ENCODE measurements at places on chromosomes 2 and 18. TPM values are rescaled to one million over a fixed set of nuclear protein-coding genes. Genes with fewer than 3 reads are reported as not detected.
A peak's percentile ranks its signal among the peaks of the same experiment; 100 is the strongest.

GRCh38 chr2:1708476-1709334, 35.6 kb downstream of the PXDN start:
- peaks cover 18% of the 10 kb centered on the region for H3K4me1 ChIP-seq
- H3K27ac ChIP-seq = peak overlapping the region; percentile 71
- H3K36me3 ChIP-seq = no peaks in the 10 kb centered on the region
- H3K27me3 ChIP-seq = no peaks in the 10 kb centered on the region

DNA sequence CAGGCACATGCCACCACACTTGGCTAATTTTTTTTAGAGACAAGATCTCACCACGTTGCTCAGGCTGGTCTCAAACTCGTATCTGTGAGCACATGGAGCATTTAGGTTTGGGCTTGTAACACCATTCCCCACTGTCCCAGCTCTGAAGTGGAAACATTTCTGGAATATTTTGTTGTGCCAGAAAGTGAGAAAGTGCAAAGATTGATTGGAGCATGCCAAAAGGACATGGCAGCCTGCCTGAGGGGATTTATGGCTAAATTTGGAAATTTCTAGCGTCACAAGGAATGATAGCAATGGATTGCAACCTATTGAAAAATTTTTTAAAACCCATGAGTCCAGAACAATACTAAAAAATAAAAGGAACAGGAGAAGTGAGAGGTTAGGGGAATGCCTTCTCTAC, 136.8 kb downstream of the ESCO1 start:
- no peak for DNase-seq
- no peak overlapping the region for H3K27ac ChIP-seq
- no peak overlapping the region for H3K4me3 ChIP-seq
- H3K36me3 ChIP-seq = no peaks in the 10 kb centered on the region

GRCh38 chr18:75249672-75250470, 39.3 kb downstream of the TSHZ1 start:
- H3K4me3 ChIP-seq = no peak overlapping the region
- no peaks in the 10 kb centered on the region for H3K27me3 ChIP-seq
- H3K4me1 ChIP-seq = peaks cover 30% of the 10 kb centered on the region
- no peaks in the 10 kb centered on the region for H3K36me3 ChIP-seq
- DNase-seq = no peak
- no peak overlapping the region for H3K27ac ChIP-seq

The RFTN2 gene
- 9.9 TPM for total RNA-seq

The FSHR gene
- not detected for total RNA-seq

The KYNU gene
- not detected for total RNA-seq

DNA sequence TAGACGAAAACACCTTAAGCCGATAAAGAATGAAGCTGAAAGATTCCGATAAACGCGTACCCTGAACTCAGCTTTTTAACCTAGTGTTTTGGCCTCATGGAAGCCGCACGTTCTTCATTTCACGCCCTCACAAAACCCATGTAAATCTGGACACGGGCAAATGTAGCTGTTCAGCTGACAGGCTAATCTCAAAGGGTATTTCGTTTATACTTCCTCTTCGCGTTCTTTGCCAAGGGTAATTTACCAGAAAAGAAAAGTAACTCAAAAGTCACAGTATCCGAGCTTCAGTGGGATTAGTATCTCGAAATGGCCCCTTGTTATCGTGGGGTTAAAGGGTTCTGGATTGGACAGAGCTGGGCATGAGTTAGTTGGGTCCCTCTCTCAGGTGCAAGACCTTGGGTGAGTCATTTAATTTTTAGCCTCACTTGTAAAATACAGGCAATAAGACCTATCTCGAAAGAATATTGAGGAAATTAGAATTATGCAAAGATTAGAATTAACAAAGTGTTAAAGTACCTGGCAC, 22.0 kb upstream of the STPG4 start:
- H3K4me3 ChIP-seq = peak overlapping the region; percentile 92
- H3K27me3 ChIP-seq = no peaks in the 10 kb centered on the region
- no peak for DNase-seq
- H3K36me3 ChIP-seq = no peaks in the 10 kb centered on the region

- no peak overlapping the region for H3K27ac ChIP-seq
- H3K36me3 ChIP-seq = no peaks in the 10 kb centered on the region
- no peak for DNase-seq
- H3K4me1 ChIP-seq = no peaks in the 10 kb centered on the region
These were observed 1552.9 kb upstream of the SLC39A10 start for GRCh38 chr2:194103941-194104659.

DNA sequence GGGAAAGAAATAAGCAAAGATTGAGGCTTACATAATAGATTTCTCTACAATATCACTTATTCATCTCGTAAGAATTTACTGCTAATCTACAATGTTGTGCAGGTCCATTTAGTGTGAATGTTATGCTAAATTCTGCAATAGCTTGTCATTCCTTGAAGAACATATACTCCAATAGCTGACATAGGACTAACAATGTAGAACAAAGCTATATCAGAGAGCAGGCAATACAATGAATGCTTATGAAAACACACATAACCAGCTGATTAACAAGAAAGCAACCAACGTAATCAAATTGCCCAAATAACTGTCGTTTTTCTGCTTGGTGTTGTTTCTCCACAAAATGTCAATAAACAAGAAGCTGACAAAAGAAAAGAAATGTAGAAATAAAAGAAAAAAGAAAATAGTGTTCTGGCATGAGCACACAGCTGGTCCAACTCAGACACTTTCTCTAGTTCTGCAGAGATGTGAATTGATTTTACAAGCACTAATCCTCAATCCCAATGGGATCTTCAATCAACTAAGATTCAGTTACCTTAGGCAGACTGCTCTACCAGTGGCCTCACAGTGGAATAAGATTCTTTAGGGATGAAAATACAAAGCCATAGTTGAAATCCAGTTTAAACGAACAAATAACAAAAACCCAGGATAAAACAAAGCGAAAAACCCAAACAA, 1024.7 kb upstream of the PIK3C3 start:
- H3K4me3 ChIP-seq = no peak overlapping the region
- no peaks in the 10 kb centered on the region for H3K36me3 ChIP-seq
- H3K4me1 ChIP-seq = no peaks in the 10 kb centered on the region
- no peaks in the 10 kb centered on the region for H3K27me3 ChIP-seq
- H3K27ac ChIP-seq = no peak overlapping the region

GRCh38 chr2:120989512-120990441, 254.1 kb downstream of the GLI2 start:
- DNase-seq = no peak
- no peaks in the 10 kb centered on the region for H3K27me3 ChIP-seq
- no peak overlapping the region for H3K4me3 ChIP-seq

- H3K4me1 ChIP-seq = peaks cover 15% of the 10 kb centered on the region
- H3K36me3 ChIP-seq = peaks cover 1% of the 10 kb centered on the region
- H3K27ac ChIP-seq = peak overlapping the region; percentile 63
- no peaks in the 10 kb centered on the region for H3K27me3 ChIP-seq
These were observed 757 bp downstream of the HDHD2 start for GRCh38 chr18:47149457-47150028.

GRCh38 chr2:186349508-186349907, 136.6 kb upstream of the ZC3H15 start:
- no peaks in the 10 kb centered on the region for H3K36me3 ChIP-seq
- H3K27me3 ChIP-seq = no peaks in the 10 kb centered on the region
- DNase-seq = peak; percentile 91
- H3K27ac ChIP-seq = no peak overlapping the region

DNA sequence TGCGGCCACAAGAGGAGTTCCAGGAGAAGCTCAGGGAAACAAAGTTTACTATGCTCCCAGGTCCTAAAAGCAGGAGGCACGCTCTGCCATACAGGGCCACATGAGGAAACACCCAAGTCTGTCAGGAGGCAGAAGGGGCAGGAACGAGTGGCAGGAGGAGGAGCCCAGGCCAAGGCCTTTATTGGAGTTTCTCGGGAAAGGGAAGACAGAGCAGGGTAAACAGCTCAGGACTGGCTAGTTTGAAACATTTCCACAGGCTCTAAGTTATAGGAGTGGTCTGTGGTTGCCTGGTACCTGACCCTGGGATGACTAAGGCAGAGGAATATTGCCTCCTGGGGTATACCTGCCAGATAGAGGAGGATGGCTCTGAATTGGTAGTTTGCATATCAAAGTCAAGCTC, 3.7 kb upstream of the ZNF638 start:
- H3K27ac ChIP-seq = no peak overlapping the region
- no peaks in the 10 kb centered on the region for H3K36me3 ChIP-seq
- DNase-seq = no peak
- no peaks in the 10 kb centered on the region for H3K27me3 ChIP-seq

The RIT2 gene
- not detected for total RNA-seq

The MATN3 gene
- 3.4 TPM for total RNA-seq

DNA sequence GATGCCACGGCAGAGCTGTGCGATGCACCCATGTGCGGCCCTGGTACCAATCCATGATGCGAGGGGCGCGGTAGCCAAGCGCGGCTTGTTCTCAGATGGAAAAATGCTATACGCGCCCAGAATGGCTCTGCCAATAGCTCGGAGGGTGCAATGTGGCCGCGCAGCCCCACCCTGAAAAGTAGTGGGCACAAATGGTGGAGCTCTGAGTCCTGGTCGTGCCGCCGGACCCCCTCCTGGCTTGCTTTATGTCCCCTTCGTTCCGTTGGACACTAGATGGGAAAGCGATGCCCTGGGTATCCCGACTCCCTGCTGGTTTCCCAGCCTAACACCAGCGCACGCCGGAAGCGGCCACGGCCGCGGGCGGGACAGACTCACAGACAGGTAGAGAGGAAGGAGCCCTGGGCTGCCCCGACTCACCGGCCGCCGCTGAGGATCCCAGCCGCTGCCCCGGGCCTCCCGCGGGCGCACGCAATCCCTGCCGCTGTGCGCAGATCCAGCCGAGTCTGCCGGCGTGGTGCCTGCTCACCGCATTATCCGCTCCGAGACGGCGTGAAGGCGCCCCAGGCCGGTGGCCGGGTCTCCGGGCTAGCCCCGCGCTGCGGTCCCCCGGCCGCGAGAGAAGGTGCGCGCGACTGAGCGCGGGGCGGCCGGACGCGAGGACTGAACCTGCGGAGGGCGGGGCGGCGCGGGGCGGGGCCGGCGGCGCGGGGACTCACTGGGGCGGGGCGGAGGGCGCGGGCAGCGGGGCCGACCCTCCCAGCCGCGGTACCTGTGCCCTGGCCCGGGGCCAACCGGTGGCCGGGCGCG, at the start of gene CDC42EP3:
Gene CDC42EP3, minus strand, starts transcription at position 634 of the 807 bp plus-strand sequence. CDS start 25,055 bp downstream, outside the sequence.
- H3K36me3 ChIP-seq = peaks cover 2% of the 10 kb centered on the region
- H3K4me1 ChIP-seq = peaks cover 47% of the 10 kb centered on the region
- H3K4me3 ChIP-seq = peak within 1 kb of the TSS; percentile 89
- H3K27me3 ChIP-seq = no peaks in the 10 kb centered on the region

GRCh38 chr2:230203110-230203676, 16.6 kb downstream of the SP110 start:
- no peaks in the 10 kb centered on the region for H3K4me1 ChIP-seq
- no peak for DNase-seq
- H3K27me3 ChIP-seq = no peaks in the 10 kb centered on the region
- H3K27ac ChIP-seq = no peak overlapping the region

The ZNF396 gene
- total RNA-seq = 0.72 TPM

- H3K27ac ChIP-seq = no peak overlapping the region
- no peaks in the 10 kb centered on the region for H3K36me3 ChIP-seq
- no peaks in the 10 kb centered on the region for H3K27me3 ChIP-seq
- DNase-seq = peak; percentile 10
These were observed 120.9 kb upstream of the COL3A1 start for GRCh38 chr2:188853307-188853706.

DNA sequence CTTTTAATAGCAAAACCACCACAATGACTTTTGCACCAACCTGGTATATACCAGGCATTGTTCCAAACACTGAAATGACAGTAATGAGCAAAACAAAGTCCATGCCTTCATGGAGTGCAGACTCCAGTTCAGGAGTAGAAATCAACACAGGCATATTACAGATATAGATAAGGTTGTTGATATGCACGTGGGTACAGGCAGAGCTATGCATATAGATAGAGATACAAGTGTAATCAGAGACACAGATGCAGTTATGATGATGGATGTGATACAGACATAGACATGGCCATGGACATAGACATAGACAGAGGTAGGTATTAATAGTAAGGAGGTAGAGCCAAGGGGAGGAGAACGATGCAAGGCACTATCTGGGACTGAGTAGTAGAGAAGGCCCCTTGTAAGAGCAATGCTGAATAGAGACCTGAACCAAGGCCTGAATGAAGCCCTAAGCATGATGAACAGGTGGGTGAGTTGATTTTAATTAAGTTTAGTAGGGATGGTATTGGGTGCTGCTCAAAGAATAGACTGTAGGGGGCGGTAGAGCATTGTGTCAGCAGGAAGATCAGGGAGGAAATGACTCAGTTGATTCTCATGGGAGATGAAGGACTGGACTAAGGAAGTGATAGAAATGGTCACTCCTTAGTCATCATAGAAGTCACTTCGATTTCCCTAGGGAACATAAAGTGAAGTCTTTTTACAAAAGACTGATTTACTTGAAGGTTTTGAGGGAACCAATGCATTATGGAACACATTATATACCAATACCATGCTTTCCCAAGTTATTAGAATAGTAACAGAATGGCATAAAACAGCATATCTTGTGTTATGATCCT, 39.4 kb downstream of the CMPK2 start:
- peak overlapping the region; percentile 52 for H3K27ac ChIP-seq
- H3K4me1 ChIP-seq = peaks cover 12% of the 10 kb centered on the region
- DNase-seq = peak; percentile 60
- H3K27me3 ChIP-seq = no peaks in the 10 kb centered on the region
- H3K4me3 ChIP-seq = no peak overlapping the region

DNA sequence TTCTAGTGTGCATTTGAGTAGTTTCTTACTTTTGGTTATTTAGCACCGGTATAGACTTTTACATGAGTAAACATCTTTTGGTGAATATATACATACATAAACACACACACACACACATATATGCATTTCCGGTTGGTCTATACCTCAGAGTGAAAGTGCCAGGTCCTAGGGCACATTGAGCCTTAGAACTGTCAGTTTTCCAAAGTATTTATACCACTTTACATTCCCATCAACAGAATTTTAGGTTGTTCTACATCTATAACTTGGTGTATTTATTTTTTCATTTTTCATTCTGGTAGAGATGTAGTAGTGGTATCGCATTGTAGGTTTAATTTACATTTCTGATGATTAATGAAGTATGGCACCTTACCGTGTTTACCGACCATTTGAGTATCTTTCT, 22.6 kb downstream of the MMADHC start:
- H3K27me3 ChIP-seq = no peaks in the 10 kb centered on the region
- peaks cover 2% of the 10 kb centered on the region for H3K36me3 ChIP-seq
- peaks cover 13% of the 10 kb centered on the region for H3K4me1 ChIP-seq
- no peak overlapping the region for H3K4me3 ChIP-seq
- DNase-seq = no peak

- peaks cover 2% of the 10 kb centered on the region for H3K36me3 ChIP-seq
- no peak overlapping the region for H3K27ac ChIP-seq
- H3K27me3 ChIP-seq = no peaks in the 10 kb centered on the region
- peaks cover 10% of the 10 kb centered on the region for H3K4me1 ChIP-seq
- H3K4me3 ChIP-seq = no peak overlapping the region
These were observed 5.2 kb downstream of the D2HGDH start for GRCh38 chr2:241739651-241740050.

GRCh38 chr2:203037026-203037425, 22.4 kb downstream of the NBEAL1 start:
- no peaks in the 10 kb centered on the region for H3K27me3 ChIP-seq
- no peaks in the 10 kb centered on the region for H3K4me1 ChIP-seq
- no peak for DNase-seq
- no peak overlapping the region for H3K4me3 ChIP-seq

The LRP1B gene
- total RNA-seq = 0.07 TPM

Measured in endothelial cell of umbilical vein (primary cell).